ENCODE measurements at places on chromosomes 12 and 14. TPM values are rescaled to one million over a fixed set of nuclear protein-coding genes. Genes with fewer than 3 reads are reported as not detected.
A peak's percentile ranks its signal among the peaks of the same experiment; 100 is the strongest.

DNA sequence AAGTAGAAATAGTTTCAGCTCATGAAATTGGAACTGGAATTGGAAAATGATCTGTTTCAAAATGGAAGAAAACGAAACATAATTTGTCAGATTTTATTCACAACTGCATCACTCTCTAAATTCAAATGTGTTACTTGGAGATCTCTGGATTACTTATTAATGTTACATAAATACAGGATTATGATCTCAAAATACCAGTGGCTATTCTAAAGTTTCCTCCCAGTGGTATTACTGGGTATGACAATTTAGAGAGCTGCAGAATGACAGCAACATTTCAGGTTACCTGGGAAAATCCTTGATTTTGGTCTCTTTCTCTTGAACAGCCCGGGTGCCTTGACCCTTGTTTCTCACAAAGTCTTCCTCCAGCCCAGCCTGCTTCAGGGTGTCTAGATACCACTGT is 14.2 kb downstream of the FAM161B start:
- no peak for DNase-seq

GRCh38 chr14:81122326-81122725 is 98.4 kb downstream of the GTF2A1 start:
- DNase-seq, result no peak

The OR6C2 gene
- total RNA-seq, result not detected

The LRFN5 gene
- 0.55 TPM for total RNA-seq

- peak; percentile 44 for DNase-seq
These were observed 44.0 kb upstream of the FRMD6 start for GRCh38 chr14:51607711-51608110.

The FAM90A1 gene
- total RNA-seq, result not detected

GRCh38 chr12:31498424-31498823 is 92.5 kb downstream of the DENND5B start:
- no peak for DNase-seq

DNA sequence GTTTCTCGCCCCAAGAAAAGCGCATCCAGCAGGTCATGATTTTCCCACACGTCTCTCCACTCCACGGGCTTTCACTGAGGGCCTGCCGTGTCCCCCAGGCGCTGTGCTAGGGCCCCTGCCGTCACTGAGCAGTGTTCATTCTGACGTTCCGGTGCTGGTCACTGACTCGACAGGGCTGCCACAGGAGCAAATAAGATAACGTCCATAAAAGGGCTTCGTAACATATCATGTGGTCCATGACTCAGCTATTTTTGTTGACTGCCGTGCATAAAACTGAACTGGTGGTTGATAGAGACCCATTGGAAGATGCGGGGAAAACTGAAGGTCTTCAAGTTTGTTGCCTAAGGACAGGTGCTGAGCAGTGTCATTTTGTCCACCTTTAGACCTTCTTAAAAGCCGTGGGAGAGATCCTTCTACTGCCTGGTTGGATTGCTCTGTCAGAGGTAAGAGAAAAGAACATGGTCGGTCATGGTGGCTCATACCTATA is 46.3 kb downstream of the ADGRD1 start:
- no peak for DNase-seq

DNA sequence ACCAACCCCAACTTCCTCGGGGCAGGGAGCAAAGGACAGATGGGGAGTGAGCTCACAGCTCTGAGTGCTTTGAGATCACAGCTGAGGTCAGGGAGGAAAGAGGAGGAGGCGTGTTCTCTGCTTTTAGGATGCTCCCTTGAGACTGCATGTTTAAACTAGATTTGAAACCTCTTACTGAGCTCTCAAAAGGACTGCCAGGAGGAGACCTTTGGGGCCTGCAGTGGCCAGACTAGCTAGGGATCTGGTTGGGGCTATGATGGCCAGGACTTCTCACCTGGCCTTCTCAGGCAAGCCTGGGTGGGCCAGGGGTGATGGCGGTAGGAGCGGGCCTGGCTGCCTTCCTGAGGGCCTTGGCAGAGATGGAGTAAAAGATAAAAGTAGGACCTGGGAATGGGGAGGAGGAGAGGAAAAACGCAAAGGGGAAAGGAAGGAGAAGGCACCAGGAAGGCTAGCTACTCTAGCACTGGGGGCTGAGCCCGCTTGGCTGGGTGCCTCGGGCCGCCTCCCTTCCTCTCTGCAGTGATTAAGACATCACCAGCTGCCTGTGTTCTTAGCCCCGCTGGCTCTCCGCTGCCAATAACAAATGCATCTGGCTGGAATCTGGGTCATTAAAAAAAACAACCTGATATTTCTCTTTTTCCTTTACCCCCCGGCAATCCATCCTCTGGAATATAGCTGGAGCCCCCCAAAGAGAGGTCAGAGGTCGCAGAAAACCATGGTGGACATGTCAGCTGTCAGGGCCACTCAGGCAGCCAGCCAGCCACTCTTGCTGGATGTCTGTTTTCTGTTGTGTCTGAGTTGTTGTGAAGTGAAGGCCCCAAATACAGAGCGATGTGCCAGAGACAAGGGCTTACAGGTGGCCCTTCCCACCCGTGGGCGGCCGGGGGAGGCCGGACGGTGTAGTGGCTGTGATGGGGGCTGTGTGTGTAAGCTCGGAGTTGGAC is 141.3 kb downstream of the TSPAN9 start:
- peak; percentile 49 for DNase-seq

Data from mucosa of descending colon (tissue), 3 donors.